ENCODE measurements at places on chromosomes 2 and 18.

GRCh38 chr2:143819190-143819735, 690.0 kb downstream of the ARHGAP15 start:
- DNase-seq, result no peak

- no peak for DNase-seq
These were observed 55.2 kb upstream of the RALBP1 start for GRCh38 chr18:9419956-9420631.

DNA sequence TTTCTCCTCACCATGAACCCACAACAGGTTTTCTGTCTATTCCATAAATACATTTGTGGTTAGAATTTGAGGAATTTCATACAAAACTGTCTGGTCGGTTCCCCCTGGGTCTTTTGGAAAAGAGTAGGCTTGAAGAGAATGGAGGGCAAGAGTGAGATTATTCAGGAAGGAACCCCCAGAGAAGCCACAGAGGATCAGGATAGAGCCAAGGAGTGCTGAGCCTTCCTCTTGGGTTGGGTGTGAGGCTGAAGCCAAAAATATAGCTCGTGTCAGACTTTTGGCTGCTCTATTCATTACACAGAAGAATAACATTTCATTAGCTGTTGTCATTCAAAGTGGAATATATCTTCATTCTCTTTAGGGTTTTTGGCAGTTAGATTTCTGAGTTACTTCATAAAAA, 45.9 kb upstream of the YES1 start:
- no peak for DNase-seq

- no peak for DNase-seq
These were observed 5.9 kb downstream of the GYPC start for GRCh38 chr2:126661702-126662500.

GRCh38 chr2:55733335-55733734, 39.7 kb upstream of the PNPT1 start:
- no peak for DNase-seq
